ENCODE measurements at places on chromosomes 6 and 20.

DNA sequence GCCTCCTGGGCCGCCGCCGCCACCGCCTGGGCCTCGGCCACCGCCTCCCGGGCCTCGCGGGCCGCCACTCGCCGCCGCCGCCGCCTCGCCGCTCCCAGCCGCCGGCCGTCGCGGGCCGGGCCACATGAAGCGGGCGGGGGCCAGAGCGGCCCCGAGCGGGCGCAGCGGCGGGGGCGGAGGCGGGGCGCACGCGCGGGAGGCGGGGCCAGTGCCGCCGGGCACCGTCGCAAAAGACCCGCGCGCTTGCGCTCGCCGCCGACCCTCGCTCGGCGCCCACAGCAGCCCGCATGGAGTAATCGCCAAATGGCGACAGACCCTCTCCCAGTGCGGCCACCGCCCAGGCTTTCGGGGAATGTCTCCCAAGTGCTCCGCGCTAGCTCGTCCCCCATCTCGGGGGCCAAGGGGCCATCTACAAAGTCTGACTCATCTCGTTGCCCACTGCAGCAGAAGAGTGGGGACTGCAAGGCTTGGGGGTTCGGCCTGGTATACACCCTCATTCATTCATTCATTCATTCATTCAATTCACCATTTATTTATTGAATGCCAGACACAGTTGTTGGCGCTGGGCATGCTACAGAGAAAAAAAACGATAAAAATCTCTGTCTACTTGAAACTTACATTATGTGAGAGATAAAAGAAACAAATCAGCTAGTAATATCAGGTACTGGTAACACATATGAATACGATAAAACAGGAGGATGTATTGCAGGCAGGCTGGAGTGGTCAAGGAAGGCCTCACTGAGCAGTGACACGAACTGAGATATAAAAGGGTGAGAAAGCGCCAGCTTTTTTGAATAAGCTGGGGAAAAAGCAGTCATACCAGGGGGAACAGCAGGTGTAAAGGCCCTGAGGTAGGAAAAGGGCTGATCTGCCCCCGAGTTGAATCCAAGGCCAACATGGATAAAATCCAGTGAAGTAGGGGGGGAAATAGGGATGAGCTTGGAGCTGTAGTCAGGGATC lies at the start of gene B4GALT5:
TSS of gene B4GALT5 (minus strand) at position 126 of the 960 bp plus-strand sequence. CDS start 188 bp downstream, outside the sequence.
- DNase-seq, result peak; percentile 67

- DNase-seq, result no peak
These were observed 9.2 kb downstream of the QKI start for GRCh38 chr6:163423696-163424095.

DNA sequence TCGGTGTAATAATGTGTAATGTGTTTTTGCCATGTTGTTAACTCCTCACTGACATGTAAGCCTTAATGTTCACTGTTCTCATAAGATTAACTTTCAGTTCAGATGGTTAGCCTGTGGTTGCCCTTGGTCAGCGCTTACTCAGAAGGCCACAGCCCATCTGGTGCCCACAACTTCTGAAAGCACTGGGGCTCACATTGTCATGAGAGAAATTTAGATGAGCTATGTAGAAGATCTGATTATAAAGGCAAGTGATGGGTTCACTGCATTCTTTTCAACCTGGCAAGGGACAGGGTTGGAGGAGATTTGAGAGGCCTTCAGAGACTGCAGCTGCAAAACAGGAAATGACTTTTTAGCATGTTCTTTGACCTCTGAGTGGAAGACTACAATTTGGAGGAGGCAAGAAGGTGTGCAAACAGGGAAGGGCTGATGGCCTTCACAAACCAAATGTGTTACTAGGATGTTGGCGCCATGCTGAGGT lies 242.3 kb upstream of the SUPT3H start:
- DNase-seq, result no peak

GRCh38 chr6:168403370-168404005 lies 37.5 kb upstream of the SMOC2 start:
- DNase-seq, result no peak

DNA sequence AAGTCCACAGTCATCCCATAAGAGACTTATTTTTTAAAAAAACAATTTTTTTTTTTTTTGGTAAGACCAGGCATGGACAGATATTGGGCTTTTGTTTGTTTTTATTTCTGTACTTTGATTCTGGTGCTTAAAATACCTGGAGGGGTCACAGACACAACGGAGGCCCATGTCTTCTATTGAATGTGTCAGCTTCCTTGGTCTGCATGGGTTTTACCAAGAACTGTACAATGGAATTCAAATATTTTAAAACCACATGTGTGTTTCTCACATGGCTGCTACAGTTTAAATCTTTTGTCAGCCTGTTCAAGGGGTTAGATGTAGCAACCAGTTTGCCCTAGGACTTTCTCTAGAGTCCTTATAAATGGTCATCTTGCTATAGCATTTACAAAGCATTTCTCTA lies 139.8 kb downstream of the SOX4 start:
- DNase-seq, result no peak

- DNase-seq, result no peak
These were observed 7.0 kb upstream of the UBE2J1 start for GRCh38 chr6:89359561-89359960.

Data from SW 1271 (cell line).